ENCODE measurements at places on chromosomes 2 and 18. TPM values are rescaled to one million over a fixed set of nuclear protein-coding genes. Genes with fewer than 3 reads are reported as not detected.

Gene KCNG2
- not detected for total RNA-seq

Gene UBR3
- 29.6 TPM for total RNA-seq

Gene APCDD1
- total RNA-seq: not detected

Gene NDC80
- 42.6 TPM for total RNA-seq

DNA sequence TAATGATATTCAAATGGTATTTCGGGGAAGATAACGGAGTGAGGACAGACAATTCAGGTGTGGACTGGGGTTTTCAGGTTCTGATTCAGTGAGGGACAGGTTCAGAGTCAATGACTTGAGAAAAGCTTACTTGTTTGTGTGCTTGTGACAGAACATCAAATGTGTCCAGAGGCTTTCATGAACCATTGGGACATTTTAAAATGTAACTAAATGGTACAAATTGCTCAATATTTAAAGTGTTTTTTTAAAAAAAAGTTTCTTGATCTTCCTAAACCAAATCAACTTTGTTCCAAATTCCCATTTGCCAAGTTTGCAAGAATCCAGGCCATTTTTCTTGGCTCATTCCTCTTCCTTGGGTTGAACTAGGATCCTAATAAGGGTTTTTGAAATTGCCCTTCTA, 59.4 kb upstream of the BZW1 start:
- no peak overlapping the region for H3K4me3 ChIP-seq
- H3K27ac ChIP-seq: no peak overlapping the region
- H3K36me3 ChIP-seq: no peaks in the 10 kb centered on the region
- peaks cover 14% of the 10 kb centered on the region for H3K27me3 ChIP-seq
- no peaks in the 10 kb centered on the region for H3K4me1 ChIP-seq
- DNase-seq: no peak

DNA sequence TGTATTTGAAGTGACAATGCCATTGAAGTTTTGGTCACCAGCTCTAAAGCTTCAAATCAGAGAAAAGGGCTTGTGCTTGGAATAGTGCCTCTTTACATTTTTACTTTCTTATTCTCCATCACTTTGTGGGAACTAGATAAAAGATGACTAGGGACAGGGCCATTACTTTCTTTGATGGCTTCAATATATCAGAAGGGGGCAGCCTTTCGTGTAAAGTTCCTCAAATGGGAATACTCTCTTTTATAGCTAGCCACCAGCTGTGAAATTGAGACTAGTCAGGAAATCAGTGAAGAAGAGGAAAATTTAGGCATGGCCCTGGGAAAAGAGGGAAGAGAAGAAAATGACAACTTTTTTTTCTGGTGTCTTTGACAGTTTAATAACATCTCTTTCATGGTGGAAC, 242.5 kb downstream of the DCC start:
- no peaks in the 10 kb centered on the region for H3K4me1 ChIP-seq
- H3K27ac ChIP-seq: no peak overlapping the region
- no peak for DNase-seq
- H3K4me3 ChIP-seq: no peak overlapping the region

DNA sequence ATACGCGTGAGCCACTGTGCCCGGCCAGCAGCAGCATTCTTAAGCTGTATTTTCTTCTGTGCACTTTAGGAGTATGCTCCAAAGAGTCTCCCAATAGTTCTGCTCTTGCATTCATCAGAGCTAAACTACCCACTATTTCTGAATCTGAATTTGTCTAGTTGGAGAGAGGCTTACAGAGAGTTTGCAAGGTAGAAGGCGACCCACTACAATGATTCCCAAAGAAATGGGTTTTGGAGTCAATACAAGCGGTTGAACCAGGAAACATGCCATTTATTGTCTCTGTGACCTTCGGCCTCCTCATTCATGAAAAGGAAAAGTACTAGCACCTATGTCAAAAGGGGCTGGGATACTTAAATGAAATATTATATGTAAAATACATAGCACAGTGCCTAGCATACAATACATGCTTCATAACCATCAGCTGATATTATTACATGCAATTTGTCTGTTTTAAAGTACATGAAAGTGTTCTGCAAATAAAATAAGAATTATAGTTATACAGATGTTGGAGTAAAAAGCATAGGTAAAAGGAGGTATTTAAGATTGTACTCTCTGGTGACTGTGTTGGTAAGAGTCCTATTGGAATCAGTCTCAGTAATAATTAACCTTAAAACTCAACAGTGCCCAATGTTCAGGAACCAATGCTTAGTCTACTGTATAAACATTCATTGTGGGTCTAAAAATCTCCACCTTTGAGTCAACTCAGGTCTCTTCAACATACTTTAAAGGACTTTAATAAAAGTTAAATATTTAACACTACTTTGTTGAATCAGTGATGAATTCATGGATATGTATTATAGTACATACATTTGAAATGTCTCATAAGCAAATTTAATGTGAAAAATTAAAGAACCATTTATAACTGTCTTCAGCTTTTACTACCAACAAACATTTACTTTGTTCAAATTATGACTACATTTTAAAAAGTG, 89.8 kb upstream of the GRB14 start:
- DNase-seq: no peak
- H3K4me3 ChIP-seq: no peak overlapping the region
- no peak overlapping the region for H3K27ac ChIP-seq
- H3K27me3 ChIP-seq: peaks cover 2% of the 10 kb centered on the region
- no peaks in the 10 kb centered on the region for H3K36me3 ChIP-seq

DNA sequence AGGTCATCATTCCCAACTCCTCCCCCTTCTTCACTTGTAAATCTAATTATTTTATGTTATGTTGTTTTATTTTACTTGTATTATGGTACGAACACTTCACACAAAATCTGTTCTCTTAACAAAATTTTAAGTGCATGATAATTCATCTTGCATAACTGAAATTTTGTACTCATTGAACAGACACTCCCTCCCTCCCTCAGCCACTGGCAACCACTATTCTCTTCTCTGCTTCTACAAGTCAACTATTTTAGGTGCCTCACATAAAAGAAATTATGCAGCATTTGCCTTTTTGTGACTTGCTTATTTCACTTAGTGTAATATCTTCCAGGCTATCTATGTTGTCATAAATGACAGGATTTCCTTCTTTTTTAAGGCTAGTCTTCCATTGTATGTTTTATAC, 30.4 kb upstream of the OSBPL6 start:
- no peaks in the 10 kb centered on the region for H3K36me3 ChIP-seq
- no peak overlapping the region for H3K4me3 ChIP-seq
- no peaks in the 10 kb centered on the region for H3K4me1 ChIP-seq
- no peak for DNase-seq
- H3K27ac ChIP-seq: no peak overlapping the region

DNA sequence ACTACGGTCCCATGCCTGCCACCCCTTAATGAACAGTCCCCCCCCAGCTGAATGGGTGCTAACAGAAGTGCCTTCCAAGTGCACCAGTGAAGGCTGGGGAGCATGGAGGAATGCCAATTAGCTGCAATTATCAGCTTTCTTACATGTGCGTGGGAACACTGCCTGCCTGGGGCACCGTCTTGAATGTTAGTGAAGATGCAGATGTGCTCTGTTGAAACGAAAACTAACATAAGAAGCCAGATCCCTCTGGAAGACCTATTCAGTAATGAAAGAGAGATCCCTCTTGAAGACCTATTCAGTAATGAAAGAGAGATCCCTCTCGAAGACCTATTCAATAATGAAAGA, 154.5 kb downstream of the CLIP4 start:
- H3K36me3 ChIP-seq: no peaks in the 10 kb centered on the region
- DNase-seq: no peak
- no peak overlapping the region for H3K27ac ChIP-seq
- H3K27me3 ChIP-seq: peaks cover 3% of the 10 kb centered on the region
- H3K4me3 ChIP-seq: no peak overlapping the region

- no peak overlapping the region for H3K27ac ChIP-seq
- peaks cover 10% of the 10 kb centered on the region for H3K36me3 ChIP-seq
- no peaks in the 10 kb centered on the region for H3K27me3 ChIP-seq
- H3K4me3 ChIP-seq: no peak overlapping the region
- no peak for DNase-seq
Observed at GRCh38 chr2:160392201-160392600, 101.4 kb downstream of the RBMS1 start.

- H3K36me3 ChIP-seq: no peaks in the 10 kb centered on the region
- H3K27ac ChIP-seq: no peak overlapping the region
- H3K4me1 ChIP-seq: peaks cover 4% of the 10 kb centered on the region
- peaks cover 5% of the 10 kb centered on the region for H3K27me3 ChIP-seq
- no peak overlapping the region for H3K4me3 ChIP-seq
Observed at GRCh38 chr18:58118536-58118935, 74.5 kb downstream of the NEDD4L start.

DNA sequence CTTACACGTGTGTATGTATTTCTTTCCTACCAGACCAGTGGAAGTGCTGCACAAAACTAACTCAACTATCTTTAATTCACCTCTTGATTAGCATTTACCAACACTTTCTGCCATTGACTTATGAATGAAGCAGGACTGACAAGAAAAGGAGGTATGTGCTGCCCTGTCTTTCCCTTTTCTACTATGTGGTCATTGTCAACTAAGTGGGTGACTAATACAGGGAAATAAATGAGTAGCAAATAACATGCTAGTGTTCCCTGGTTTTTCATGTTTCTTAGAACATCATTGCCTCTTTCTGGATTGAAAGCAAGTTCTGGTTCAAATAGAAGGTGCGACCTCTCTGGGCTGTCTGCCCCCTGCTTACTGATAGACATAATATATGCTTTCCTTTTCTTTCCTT, 58.0 kb downstream of the LINC00305 start:
- no peak for DNase-seq
- H3K27me3 ChIP-seq: no peaks in the 10 kb centered on the region
- no peak overlapping the region for H3K4me3 ChIP-seq
- no peak overlapping the region for H3K27ac ChIP-seq
- H3K36me3 ChIP-seq: no peaks in the 10 kb centered on the region

Measured in activated T-helper 1 cell treated with anti-CD3 and anti-CD28 coated beads, Interleukin-12 subunit alpha, Interleukin-12 subunit beta, Interleukin-2, Interleukin-4 antibody, amounts not matched to agents 30 ng/mL and 10 ng/mL and 1 ng/mL, durations not matched to agents 14 hours and 24 hours and 36 hours (primary cell).